ENCODE measurements at places on chromosomes 7 and 10.

DNA sequence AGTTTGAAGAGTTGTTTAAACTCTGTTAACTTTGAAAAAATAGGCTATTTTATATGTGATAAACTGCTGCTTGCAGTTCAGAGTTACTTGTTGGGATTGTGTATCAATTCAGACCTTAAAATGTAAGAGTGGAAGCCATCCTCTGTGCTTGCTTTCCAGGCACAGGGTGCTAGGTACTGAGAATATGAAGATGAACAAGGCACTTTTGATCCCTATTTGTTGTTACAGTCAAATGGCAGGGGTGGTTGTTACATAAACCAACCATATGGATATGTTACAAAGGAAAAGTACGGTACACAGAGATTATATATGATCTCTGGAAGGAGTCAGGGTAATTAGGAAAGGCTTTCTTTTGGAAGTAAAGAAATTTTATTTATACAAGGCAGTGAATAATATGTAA, 63.8 kb downstream of the REEP3 start:
- no peak for DNase-seq

DNA sequence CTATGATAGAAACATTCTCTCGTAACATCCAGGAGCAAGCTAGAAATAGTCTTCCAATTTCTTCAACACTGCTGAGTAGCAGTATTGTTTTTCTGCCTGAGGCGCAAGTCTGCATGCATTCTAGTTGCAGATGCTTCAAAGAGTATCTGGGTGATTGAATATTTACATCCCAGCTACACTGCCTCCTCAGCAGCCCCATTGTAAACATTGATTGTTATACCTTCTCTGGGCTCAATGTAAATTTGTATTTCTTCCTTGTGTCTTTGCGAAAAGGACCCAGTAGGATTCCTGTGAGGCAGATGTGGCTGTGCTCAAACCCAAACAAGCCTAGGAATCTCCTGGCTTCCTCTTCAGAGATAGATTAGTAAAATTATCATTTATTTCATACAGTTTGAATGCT, 320.7 kb downstream of the CDC14C start:
- no peak for DNase-seq

DNA sequence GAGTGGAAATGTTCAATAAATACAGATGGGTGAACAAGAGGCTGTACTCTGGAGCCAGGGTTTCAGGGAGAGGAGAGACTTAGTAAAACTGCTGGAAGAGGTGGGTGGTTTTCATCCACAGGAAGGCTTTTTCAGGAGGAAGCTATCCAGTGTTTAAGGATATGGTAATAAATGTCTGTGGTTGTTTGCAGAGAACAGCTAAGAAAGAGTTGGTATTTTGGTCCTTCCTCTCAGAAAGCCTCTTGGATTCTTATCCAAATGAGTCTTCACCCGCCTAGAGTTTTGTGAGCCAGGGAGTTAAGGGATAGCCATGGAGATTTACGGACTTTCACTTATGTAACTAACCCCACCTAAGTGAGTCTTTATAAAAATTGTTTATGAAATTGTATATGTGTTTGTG, 95.7 kb downstream of the GNAI1 start:
- DNase-seq: no peak

GRCh38 chr7:74405899-74406512, 47.7 kb upstream of the GTF2IRD1 start:
- DNase-seq: no peak

GRCh38 chr7:151431281-151431767, 8.6 kb downstream of the CRYGN start:
- DNase-seq: no peak

DNA sequence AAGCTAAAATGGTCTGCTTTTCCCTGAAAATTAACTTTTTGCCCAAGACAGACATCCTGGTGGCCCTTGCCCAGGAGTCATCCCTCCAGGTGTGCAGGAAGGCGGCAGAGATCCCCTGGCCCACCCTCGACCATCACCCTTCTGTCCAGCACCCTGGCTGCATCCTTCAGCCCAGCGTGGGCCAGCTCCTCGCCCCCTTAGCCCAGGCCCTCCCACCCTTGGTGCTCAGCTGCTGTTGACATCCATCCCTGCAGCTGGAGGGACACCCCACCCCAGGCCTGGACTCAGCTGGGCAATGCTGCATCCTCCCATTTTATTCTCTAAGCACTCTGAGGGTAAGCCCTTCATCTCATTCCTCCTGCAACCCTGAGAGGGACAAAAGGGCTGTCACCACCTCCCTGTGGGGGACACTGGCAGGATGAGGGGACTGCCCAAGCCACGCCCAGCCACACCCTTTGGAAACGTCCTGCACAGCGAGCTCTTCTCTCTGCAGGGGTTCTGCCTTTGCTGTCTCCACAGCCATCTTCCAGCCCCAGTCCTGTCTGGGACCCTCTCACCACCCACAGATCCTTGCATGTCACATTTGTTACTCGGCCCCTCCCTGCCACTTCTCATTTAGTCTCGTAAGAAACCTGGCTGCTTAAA, 30.7 kb downstream of the EN2 start:
- DNase-seq: no peak

DNA sequence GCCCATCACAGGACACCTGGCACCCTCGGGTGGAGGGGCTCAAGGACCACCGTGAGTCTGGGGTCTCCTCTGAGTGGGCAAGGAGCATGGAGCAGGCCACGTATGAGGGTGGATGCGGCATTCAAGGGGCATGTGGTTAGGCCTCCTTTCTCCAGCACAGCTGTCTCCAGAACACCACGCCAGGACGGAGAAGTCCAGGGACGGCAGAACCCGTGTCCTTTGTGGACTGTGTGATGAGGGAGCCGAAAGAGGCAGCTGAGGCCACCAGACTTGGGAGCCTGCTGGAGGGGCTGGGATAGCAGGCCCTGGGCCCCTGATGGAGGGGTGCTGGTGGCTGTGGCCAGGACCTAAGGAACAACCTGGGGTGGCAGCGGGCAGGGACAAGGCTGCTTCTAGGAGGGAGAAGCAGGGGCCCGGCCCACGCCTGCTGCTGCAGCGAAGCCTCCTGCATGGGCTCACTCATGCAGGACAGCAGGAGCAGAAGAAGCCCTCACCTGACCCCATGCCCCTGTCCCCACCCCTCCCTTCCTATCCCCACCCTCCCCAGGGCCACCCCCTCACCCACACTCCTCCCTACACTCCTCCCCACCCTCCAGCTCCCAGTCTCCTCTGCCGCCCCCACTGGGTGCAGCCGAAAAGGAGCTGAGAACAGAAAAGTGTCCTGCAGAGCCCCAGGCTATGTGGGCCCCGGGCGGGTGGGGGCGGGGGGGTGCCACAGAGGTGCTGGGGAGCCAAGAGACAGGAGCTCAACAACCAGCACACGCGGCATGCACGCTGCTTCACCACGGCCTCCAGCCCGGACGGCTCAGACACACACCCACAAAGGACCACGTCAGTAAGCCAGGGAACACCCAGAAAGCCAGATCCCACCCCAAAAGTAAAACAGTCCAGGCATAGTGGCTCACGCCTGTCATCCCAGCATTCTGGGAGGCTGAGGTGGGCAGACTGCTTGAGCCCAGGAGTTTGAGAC, 29.7 kb downstream of the ZFAND2A start:
- DNase-seq: no peak

- no peak for DNase-seq
These were observed 37.8 kb downstream of the GOLGA7B start for GRCh38 chr10:97887399-97887798.

DNA sequence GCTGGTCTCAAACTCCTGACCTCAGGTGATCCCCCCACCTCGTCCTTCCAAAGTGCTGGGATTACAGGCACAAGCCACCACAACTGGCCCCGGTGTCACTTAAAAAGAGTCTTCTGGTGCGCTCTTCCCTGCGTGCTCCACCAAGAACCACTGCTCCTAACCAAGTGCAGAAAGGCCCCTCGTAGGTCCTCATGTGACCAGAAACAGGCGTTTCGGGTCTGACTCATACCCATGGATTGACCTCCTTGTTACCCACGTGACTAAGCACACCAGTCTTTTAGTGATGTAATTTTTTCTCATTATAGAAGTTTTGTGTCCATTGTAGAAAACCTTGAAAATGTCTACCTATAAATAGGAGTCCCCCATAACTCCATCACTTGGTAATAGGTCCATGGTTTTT, 13.9 kb downstream of the FKBP6 start:
- no peak for DNase-seq

DNA sequence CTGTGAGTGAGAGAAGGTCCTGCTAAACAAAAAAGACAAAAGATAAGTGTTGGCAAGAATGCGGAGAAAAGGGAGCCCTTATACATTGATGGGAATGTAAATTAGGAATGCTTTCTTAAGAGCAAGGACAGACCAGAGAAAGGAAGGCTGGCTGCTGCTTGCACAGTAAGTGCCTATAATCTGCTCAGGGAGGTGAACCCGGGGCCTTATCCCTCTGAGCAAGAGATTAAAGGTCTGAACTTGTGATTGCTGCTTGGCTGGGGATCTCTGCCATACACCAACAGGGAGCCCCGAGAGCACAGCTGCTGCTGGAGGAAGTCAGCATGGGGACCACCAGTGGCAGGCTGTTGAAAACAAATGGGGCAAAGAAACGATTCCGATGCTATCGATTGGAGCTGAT, 32.0 kb upstream of the CRTAC1 start:
- no peak for DNase-seq

- no peak for DNase-seq
These were observed 8.9 kb downstream of the SEC31B start for GRCh38 chr10:100510533-100511308.

DNA sequence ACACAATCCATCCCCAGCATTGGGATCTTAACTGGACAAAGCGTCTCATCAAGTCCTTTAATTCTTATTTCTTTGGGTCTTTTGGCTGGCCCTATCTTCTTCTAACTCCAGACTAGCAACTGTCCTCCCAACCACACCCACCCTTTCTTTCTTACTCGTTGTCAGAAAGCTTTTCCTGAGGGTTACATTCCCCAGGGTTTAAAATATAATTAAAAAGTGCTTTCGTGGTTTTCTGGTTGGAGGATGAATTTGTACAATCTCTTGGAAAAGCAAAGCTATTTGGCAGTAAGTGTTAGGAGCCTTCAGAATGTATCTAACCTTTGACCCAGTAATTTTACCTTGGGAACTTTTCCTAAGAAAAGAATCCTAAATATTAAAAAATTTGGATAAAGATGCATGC, 10.4 kb upstream of the ITGB8 start:
- DNase-seq: no peak

DNA sequence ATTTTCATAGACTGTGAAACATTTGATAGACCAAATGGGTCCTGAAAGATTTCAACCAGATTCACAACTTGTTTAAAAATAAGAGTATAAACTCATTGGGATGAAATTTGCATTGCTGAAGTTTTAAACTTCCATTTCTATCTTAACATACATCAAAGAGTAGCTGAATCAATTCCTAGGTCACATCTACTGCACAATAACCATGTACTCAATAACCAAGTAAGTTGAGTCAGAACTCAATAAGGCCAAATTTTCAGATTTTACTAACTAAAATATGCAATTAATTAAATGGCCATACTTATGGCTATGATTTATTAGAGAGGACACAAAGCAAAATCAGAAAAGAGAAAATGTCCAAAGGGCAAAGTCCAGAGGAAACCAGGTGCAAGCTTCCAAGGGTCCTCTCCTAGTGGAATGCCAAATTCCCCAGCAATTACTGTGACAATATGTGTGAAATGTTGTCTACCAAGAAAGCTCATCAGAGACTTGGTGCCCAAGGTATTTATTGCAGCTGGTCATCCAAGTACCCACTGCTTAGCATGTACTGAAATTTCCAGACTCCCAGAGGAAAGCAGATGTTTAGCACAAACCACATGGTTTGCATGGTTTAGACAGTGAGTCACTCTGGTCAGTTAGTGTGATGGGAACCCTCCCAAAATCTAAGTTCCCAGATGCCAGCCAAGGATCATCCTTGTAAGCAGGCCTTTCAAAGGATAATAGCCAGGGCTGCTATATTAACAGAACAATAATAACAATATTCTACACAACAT, 238.9 kb downstream of the IPMK start:
- DNase-seq: no peak

DNA sequence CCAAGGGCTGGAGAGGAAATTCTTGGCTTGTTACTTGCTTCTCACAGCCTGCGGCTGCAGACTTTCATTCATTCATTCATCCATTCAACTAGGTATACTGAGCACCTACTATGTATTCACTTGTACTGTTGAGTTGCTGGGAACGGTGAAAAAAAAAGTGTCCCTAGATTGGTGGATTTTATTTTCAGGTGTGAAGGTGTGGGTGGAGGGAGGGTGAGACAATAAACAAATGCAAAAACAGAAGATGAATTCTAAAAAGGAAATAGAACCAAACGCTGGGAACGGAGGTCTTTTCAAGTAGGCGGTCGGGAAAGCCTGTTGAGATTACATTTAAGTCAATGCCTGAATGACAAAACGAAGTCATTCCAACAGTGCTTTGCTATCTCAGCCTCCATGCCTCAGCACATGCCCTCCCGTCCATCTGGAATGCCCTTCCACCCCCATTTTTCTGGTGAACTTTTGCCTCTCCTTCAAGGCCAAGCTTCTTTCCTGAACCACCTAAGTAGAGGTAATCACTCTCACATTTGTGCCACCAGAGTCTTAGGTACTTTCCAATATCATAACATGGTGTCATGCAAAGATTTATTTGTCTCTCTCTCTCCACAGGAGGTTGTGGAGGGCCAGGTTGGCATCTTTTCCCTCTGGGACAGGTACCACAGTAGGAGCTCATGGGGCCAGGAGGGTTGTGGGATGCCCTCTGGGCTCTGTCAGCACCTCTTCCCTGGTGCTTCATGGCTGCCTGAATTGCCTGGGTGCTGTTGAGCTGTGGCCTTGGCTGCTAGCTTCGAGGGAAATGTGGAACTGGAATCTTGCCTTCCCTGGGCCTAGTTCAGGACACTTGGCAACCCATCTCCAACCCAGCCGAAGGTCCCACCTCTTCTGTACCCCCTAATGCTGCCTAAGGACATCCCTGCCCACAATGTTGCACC, 5.5 kb downstream of the NKX2-3 start:
- no peak for DNase-seq

DNA sequence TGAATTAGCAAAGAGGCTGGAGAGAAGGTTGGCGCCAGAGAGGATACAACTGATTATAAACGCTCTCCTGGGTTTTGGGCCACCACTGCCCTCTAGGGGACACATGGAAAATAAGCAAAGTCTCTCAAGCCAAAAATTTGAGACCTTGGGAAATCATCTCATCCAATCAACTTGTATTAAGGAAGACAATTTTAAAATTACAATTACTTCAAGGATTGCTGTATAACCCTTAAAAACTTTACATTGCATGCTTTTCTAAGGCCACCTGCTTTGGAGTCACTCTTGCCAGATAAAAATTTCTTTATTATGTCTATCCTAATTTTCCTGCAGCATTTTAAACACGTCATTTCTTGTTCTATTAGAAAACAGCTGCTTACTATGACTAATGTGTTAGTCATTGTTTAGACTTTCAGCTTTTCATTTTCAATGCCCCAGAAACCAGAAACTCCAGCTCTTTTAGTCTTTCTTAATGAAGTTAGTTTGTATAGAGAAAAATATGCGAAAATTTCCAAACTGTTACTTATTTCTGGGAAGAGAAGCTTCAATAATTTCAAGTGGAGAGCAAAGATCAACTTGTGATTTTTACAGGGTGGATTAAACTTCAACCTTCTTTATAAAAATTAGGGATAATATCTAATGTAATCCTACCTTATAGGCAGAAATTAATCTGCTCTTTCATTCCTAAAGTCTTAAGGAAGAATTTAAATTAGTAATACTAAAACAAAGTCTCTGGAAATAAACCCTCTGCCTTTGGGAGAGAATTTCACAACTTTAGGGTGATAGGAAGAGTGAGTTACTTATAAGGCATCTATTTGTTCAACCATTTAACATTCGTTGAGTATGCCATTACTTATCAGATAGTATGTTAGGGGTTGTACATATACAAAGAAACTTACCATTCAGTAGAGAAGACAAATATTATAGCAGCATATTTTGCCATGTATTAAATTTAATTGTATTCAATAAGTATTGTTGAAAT, 20.6 kb upstream of the RHOBTB1 start:
- peak; percentile 46 for DNase-seq

All from substantia nigra (tissue), 51 donors.